ENCODE measurements at places on chromosomes 5 and 9.

DNA sequence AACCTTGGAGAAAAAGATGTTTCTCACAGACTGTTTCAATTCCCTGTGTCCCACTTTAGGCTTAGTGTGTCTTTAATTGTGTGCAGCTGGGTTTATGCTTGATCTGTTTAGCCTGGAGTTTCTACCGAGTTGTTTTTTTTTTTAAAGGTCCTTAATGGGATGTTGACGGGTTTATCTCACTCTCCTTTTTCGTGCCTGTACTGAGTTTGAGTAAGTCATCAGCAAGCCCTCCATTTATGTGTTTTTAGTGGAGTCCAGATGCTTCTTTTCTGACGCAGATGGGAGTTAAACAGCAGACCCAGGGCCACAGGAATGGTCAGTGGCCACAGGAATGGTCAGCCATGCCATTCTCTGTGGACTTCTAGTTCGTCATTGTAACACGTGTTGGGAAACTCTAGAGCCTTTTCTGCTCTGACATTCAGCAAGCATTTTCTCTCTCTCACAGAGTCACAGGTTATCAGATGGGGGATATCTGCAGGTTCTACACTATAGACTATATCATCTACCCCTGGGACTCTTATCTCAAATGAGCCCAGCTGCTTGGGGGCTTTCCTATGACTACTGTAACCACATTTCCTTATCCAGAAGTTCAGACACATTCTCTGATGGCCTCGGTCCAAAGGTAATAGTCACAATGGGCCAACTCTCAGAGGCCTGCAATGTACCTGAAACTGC, 190.5 kb downstream of the TTLL11 start:
- DNase-seq: no peak

DNA sequence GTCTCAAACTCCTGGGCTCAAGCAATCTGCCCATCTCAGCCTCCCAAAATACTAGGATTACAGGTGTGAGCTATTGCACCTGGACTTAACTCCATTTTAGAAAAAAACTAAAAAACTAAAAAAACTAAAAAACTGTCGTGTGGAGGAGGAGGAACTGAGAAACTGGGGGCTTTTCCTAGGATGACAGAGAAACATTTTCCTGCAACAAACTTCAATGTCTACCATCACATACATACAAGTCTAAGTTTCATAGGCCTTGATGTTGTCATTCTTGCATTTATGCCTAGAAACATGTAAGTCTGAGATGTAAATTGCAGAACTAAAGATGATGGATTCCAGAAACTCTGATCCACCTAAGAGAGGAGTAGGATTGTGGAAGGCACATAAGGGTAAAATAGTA, 556.8 kb downstream of the RAB3C start:
- no peak for DNase-seq

- DNase-seq: no peak
Observed at GRCh38 chr9:130780865-130781504, 54.1 kb upstream of the ABL1 start.

DNA sequence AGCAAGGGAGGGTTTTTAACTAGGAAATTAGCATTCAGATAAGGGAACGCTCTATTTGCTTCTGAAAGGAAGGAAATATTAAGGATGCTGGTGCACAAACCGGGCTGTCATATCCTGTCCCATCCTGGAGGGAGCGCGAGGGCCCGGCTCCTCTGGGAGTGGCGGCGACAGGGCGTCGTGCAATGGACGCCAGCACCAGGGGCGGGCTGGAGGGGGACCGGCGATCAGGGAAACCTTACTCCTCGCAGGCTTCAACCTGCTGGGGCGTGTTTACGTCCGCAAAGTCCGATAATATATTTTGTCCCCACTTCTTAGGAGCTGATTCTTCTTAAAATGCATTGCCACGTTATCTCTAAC, 197.1 kb upstream of the TBCA start:
- no peak for DNase-seq

- no peak for DNase-seq
Observed at GRCh38 chr5:135102716-135103574, 68.9 kb upstream of the PITX1 start.

GRCh38 chr9:14961372-14962068, 51.3 kb upstream of the FREM1 start:
- DNase-seq: no peak

- DNase-seq: no peak
Observed at GRCh38 chr5:73844165-73844564, 218.2 kb downstream of the ARHGEF28 start.

DNA sequence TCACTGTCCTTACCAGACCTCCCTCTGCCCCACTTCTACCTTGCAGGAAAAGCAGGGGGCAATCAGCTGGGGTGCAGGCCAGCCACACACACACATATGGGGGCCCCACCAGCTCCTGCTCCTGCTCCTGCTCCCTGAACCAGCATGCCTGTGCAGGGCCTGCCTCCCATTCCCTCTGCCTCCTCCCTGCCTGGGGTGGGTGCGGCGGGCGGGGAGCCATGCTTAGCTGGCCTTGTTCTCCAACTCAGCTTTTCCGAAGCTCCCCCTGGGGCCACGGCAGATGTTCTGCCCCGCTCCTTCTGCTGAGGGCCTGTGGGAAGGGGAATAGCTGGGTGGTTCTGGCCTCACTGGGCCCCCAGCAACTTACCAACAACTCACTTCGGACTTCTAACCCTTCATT, 89.8 kb downstream of the ZNF354C start:
- no peak for DNase-seq

DNA sequence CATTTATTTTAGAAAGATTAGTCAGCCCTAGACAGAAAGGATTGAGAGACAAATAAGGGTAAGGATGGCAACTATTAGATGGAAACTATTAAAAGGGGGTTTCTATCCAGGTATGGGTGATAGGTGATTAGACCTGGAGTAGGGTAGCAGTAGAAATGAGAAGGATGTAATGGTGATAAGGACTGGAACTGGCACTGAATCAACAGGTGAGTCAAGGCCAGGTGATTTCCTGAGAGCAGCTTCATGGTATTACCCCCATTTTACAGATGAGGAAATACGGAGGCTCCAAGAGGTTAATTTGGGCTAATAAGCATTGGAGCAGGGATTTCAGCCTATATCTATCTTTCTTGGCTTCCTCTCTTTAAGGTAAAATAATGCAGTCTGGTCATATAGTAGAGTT, 55.7 kb downstream of the CAST start:
- no peak for DNase-seq

GRCh38 chr5:126650463-126650862, 49.7 kb downstream of the PHAX start:
- DNase-seq: no peak

DNA sequence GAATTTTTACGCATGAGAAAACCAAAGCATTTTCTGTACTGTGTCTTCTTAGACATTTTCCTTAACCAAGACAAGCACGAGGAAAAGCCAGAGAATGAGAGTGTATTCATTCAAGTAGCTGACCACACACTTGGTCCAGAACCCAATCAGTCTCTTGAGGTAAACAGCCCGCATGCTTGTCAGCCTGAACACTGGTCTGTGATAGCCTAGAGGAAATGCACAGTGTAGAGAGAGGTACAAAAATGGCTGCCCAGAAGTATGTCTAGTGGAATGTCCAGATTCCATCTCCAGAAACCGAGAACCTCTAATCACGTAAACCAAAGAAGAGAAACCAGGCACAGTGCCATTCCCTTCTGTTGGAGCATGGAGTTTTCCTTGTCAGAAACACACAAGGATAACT, 80.0 kb upstream of the SNX2 start:
- DNase-seq: no peak

GRCh38 chr9:106074006-106074405, 379.7 kb downstream of the TMEM38B start:
- DNase-seq: no peak

DNA sequence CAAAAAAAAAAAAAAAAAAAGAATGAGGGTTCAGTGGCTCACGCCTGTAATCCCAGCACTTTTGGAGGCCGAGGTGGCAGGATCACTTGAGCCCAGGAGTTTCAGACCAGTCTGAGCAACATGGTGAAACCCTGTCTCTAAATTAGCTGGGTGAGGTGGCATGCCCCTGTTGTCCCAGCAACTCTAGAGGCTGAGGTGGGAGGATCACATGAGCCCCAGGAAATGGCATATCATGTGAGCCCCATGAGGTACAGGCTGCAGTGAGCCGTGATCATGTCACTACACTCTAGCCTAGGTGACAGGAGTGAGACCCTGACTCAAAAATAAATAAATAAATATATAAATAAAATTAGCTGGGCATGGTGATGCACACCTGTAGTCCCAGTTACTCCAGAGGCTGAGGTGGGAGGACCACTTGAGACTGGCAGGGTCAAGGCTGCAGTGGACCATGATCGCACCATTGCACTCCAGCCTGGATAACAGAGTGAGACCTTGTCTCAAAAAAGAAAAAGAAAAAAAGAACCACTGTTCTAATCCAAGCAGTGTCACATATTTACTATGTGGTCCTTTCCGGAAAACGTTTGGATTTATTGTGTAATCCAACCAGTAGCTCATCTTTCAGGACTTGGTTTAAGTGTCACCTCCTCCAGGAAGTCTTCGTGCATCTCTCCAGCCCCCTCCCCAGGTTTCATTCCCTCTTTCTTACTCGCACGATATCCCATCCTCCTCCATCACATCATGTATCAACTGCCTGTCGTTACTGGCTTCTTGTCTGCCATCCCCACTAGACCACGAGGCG, 12.3 kb upstream of the SPOUT1 start:
- no peak for DNase-seq

DNA sequence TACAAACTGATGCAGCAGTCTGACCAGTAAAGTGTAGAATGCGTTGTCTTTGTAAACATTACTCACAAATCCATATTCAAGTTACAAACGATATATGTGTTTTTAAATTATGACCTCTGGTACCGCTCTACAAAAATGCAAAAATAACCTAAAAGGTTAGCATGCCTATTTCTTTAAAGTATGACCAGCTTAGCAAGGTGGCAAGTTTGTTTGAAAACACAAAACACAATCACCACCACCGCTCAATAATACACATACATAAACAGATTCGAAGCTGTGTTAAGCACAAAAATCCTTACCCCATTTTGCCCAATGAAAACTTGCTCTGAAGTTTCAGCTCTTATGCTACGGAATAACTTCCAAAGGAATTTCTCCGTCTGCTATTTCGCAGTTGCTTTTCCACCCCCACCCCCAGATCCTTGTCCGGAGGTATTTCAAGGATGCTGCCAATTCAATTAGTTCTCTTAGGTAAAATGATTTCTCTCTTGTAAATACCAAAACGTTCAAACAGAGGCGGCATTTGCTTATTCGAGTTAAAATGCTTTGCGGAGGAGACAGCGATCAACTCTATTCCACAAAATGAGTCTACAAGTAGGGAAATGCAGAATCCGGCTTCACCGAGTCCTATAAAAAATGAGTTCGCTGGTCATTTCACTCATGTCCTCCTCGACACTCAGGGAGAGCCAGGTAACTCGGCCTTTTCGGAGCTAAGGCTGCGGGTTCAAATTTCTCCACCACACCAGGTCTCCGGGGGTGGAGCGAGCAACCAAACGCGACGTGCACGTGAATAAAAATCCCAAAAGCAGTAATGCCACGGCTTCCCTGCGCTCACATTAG, 1.2 kb downstream of the HOMER1 start:
- DNase-seq: no peak

DNA sequence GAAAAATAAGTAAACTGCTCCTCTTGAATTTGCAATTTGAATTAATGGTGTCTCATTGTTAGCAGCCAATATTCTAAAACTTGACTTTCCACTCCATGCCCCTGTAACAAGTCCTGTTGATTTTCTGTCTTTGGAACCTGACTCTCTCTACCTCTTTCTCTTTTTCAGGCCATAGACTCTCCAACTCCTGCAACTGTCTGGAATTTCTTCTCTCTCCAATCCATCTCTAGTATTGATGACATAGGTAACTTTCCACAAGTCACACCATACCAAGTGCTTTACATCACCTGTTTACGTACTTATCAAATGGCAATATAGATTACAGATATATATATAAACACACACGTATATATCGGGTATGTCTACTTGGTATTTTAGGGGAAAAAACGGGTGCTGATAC, 923 bp downstream of the C5orf34 start:
- DNase-seq: no peak

GRCh38 chr5:151733358-151734063, 24.9 kb downstream of the ATOX1 start:
- DNase-seq: no peak

- DNase-seq: no peak
Observed at GRCh38 chr5:53080271-53080670, 29.3 kb downstream of the MOCS2 start.

DNA sequence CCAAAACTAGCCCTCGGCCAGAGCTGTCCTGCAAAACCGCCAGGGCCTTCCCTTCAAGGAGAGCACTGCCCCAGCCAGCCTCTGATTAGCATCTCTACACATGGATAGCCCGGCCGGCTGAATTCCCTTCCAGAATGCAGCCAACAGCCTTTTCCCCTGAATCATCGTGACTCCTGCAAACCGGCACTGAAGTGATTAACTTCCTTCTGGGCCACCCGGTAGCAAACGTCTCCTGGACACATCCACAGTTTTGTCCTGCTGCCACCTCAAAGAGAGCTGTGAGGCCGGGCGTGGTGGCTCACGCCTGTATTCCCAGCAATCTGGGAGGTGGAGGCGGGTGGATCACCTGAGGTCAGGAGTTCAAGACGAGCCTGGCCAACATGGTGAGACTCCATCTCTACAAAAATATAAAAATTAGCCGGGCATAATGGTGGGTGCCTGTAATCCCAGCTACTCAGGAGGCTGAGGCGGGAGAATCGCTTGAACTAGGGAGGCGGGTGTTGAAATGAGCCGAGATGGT, 21.1 kb upstream of the EEIG1 start:
- no peak for DNase-seq

DNA sequence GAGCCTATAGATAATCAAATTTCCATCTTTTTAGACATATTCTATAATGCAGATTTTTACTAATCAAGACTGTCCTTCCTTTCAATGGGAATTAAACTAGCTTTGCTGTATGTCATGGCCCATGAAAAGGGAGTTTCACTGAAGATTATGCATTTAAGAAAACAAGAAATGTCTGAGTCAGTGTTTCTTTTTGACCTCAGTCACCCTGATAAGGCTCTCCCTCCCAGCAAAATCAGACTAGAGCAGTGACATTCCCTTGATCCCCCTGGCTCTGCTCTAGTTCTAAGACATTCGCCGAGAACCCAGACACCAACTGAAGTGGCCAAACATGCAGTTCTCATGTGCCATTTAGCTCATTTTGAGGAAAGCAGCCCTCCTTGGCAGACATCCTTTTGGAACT, 442.0 kb downstream of the ACTL7B start:
- no peak for DNase-seq

GRCh38 chr9:117304549-117304948, 110.3 kb downstream of the ASTN2 start:
- no peak for DNase-seq

DNA sequence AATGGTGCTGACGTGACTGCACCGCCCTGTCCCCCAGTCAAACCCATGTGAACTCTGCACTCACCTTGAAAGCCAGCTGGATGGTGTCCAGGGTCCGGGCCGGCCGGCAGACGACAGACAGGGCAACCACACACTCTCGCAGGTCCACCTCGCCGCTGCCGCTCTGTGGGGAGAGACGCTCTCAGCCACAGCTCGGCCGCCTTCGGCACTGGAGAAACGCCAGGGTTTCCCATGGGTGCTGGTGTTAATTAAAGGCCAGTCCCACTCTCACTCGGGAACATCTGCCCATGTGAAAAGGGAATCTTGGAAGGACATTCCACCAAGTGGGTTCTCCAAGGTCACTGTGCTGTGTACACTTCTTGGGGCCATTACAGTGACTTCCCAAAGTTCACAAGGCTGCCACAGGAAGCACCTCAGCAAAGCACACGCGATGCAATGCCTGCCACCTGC, 25.5 kb upstream of the SLC6A3 start:
- no peak for DNase-seq

Measured in GM19239 (cell line).